ENCODE measurements at places on chromosomes 7 and 10.

DNA sequence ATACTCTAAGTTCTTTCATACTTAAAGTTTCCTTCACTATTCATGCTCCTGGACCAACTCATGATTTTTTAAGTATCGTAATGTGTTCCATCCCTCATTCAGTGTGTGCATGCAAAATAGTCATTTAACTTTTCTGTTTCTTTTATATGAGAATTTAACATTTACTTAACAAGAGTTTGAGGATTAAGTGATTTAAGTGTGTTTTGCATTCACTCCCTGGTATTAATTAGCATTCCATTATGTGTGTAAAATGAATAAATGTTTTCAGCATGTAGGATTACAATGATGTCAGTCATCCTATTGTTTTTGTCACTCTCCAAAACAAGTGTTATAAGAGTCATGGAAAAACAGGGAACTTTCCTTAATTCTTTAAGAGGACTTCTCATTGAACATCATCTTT is 457.7 kb downstream of the IPMK start:
- no peak for DNase-seq

DNA sequence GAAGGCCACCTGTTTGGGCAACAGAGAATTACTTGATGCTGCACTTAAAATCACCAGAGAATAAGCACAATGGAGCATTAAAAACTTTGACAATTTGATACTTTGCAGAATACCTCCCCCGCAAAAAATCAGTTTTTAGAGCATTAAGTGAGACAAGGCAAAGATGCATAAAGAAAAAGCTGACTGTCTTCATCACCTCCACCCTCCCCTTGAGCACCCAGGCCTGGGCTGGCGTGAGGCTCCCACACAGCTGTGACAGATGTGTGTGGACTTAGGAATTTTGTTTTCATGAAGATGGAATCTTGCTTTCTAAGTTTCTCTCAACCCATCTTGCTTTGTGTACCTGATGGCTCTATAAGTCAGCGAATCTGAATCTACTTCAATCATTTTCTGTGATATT is 242.2 kb downstream of the EMX2 start:
- no peak for DNase-seq

DNA sequence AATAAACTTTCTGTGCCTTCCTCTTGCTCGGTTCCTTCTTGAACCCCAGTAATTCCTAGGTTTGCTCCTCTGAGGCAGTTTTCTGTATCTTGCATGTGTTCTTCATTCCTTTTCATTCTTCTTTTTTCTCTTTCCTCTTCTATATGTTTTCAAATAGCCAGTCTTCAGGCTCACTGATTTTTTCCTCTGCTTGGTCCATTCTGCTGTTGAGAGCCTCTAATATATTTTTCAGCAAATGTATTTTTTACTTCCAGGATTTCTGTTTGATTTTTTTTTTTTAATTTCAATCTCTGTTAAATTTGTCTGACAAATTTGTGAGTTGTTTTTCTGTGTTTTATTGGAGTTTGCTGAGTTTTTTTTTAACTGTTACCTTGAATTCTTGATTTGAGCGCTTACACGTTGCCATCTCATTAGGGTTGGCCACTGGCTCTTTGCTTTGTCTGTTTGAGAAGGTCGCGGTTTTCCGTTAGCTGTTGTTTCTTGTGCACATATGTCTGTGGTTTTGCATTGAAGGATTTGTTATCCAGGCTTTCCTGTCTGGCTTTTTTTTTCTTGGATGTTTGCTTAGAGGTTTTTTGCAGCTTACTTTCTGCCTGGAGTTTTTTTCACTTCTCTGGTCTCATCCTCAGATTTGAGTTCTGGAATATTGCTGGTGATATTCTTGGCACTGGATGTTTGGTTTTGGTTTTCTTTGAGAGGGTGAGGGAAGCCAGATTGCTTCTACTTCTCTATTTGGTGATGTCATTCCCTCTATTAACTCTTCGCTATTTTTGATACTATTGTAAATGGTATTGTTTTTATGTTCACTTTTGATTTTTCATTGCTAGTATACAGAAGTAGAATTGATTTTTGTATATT is 12.7 kb downstream of the SPRN start:
- no peak for DNase-seq

- no peak for DNase-seq
Observed at GRCh38 chr7:34048445-34048844, 143.1 kb downstream of the BMPER start.

GRCh38 chr7:135169964-135170273 is 588 bp downstream of the CYREN start:
- DNase-seq = no peak

DNA sequence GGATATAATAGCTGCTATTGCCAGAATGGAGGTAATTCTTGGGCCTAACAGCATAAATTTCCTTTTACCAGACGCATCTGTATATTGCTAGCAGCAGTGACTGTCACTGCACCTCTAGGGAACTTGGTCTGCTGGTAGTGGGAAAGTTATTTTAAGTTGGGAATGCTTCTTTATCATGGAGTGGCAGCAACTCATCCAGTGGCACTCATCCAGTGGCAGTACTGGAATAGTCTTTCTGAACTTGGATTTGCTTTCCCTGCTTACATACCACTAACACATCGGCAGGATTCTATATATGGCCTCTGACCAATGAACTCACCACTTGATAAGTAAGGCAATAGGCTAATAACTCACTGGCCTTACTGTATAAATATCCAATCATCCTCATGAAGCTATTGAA is 22.0 kb upstream of the ICA1 start:
- DNase-seq = no peak

DNA sequence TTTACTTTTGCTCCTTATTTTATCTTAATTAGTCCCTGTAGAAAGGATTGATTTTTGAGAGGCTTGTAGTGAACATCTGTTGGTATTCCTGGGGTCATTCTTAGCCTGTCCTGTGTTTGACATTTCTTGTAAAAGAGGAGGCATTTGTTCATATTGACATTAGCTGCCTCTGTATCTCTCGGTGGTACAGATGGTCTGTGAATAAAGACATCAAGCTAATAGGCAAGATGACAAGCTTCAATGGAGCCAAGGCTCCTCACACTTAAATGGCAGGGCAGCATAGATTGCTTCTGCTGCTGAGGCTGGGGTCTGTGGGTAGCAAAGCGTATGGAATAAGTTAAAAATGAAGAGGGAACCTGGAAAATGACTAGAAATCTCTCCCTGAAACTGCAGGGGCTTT is 687.6 kb downstream of the LRMDA start:
- DNase-seq = peak; percentile 69

- no peak for DNase-seq
Observed at GRCh38 chr7:46710927-46711326, 789.9 kb upstream of the IGFBP3 start.

DNA sequence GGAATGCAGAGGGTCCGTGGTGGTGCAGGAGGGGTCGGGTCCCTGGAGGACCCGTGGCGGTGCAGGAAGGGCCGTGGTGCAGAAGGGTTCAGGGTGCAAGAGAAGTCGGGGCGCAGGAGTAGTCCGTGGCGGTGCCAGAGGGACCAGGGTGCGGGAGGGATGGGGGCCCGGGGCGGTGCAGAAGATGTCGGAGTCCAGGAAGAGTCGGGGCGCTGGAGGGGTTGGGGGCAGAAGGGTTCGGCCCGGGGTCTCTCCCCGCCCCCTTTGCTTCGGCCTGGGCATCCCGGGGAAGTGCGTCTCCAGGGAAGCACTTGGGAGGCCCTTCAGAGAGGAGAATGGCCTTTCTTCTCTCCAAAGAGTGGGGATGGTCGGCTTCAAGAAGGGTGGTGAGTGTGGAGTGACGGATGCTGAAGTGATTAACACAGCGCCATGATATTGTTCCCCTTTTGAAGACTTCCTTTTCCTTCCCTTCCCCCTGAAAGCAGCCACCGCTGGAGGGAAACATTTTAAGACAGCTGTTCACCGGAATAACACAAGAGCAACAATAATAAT is 997 bp downstream of the WDR37 start:
- DNase-seq = no peak

- no peak for DNase-seq
Observed at GRCh38 chr7:44769776-44770294, 21.2 kb downstream of the ZMIZ2 start.

DNA sequence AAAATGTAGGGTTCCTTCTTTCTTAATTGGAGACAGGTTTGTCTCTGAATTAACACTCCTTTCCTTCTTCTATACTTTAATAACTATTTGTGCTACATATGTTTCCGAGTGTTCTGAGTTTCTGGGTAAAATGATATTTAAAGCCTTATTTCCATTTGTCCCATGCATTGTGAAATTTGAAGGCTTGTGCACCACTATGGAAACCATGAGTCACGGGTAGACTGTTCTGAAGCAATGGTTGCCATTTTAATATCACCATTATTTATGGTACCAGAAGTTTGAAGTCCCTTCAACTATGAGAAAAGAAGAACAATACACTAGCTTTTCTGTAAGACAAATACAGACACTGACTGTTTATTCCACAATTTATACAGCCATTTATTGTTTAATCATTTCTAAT is 44.7 kb upstream of the ZEB1 start:
- no peak for DNase-seq

- no peak for DNase-seq
Observed at GRCh38 chr7:35694161-35694783, 663 bp downstream of the HERPUD2 start.

GRCh38 chr10:130358981-130359650 is 222.9 kb downstream of the GLRX3 start:
- DNase-seq = no peak

DNA sequence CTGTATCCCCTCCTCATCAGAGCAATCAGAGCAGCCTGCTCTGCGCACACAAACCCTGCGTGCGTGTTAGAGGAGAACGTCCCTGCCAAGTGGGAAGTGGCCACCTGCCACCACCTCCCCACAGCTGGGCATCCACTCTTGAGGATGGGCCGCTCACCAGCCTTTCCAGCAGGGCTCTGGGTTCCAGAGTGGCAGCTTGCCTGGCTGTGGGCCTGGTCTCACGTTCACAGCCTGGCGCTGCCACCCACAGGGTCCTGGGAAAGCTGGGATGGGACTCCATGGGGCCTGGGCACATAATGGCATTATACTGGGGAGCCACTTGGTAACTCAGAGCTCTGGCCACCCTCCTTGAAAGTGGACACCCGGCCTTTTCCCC is 151.1 kb upstream of the PPP2R2D start:
- DNase-seq = no peak

- no peak for DNase-seq
Observed at GRCh38 chr7:40468891-40469864, 334.4 kb downstream of the SUGCT start.

DNA sequence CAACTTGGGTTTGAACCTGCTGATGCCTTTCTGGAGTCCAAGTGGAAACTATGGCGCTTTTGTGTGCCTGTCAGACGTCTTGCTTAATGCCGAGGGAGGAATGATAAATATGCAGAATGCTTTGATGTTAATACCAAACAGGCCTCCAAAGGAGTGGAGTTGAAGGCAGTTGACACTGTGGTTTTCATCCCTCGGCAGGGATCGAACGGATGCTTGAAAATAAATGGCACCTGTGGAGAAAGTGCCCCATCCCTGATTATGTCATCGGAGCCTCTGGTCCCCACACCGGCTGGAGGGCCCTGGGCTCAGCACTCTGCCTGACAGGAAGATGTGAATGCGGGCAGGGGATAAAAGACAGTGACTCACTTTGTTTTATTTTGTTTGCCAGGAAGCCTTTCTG is 148.7 kb upstream of the GPR26 start:
- DNase-seq = no peak

GRCh38 chr7:35255443-35256255 is 1.7 kb upstream of the TBX20 start:
- DNase-seq = no peak

DNA sequence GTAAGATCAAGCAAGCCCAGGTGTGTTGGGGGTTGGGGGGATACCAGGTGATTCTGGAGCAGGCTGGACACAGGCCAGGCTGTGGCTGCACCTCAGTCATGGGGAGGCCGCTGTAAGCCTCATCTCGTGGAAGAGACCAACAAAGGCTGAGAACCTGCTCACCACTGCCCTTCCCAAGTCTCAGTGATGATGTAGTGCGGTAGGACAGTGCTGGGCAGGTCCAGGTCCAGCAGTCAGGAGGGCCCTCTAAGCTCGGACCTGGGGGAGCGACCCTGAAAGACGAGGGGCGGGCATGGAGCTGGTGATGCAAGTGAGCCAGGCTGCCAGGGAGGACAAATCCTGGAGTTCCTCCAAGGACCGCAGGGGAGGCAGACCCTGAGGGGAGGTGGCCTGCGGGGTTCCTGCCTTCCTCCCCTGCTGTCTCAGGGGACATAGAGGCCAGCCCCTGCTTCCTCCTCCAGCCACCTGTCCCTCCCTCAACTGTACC is 3.3 kb upstream of the PWWP2B start:
- DNase-seq = no peak

- no peak for DNase-seq
Observed at GRCh38 chr10:119278126-119278709, 70.8 kb downstream of the GRK5 start.

GRCh38 chr7:159030490-159031134 is 114.1 kb downstream of the VIPR2 start:
- peak; percentile 2 for DNase-seq

DNA sequence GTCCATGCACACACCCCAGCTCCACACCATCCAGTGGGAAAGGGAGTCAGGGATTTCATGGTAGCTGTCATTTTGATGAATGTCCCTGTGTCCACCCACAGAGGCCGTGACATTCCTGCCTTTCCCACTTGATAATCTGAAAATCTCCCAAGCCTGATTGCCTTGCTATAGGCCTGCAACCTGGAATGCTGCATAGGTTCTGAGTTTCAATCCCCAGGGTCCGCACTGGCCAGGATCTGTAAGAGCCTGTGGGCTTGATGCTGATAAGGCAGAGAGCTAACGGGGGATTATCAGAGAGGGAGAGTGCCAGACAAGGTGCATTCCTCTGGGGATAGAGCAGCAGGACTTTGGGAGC is 57.5 kb downstream of the RBM20 start:
- DNase-seq = no peak

- DNase-seq = no peak
Observed at GRCh38 chr10:128869101-128869749, 597.8 kb upstream of the MGMT start.

DNA sequence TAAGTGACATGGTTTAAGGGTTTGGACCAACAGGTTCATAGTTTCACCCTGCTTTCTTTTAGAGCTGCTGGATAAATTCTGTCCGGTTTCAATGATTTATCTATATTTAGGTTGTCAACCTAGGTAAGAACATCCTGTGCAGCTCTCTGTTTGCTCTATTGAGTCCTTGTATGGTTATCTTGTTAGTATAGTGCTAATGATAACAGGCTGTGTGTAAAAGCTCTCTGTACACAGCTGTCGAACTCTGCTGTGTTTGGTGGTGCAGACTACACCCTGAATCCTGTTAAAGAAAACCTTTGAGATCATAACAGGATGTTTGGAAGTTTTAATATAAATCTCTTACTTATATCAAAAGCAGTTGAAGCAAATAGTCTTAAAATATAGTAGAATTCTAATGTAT is 219.2 kb downstream of the SDK1 start:
- DNase-seq = peak; percentile 44

Measured in NCI-H524 treated with DMSO at 0.1 percent for 48 hours (cell line).